GM19239 (cell line): ENCODE measurements at places on chromosomes 11 and 22.

- DNase-seq = no peak
Observed at GRCh38 chr11:119578521-119579191, 150.3 kb downstream of the NECTIN1 start.

- peak; percentile 54 for DNase-seq
Observed at GRCh38 chr11:64226507-64227051, 505 bp downstream of the NUDT22 start.

GRCh38 chr11:11668274-11668673 lies 46.5 kb upstream of the GALNT18 start:
- DNase-seq = no peak

DNA sequence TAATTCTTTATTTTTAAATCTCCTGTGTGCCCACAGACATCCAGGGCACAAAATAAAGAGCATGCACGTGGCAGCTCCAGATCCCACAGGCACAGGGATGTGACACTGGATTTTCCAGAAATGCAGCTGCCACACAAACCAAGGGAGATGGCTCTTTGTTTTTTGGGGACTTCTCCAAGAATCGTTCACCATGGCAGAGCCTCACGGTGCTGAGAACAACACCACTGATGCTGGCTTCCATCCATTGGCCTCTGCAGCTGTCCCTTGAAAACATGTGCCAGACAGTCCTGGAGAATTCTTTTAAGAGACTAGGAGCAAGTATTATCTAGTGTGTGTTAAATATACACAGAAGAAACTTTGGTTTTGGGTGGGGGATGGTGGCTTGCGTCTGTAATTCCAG lies 108.4 kb upstream of the SLC22A12 start:
- no peak for DNase-seq

DNA sequence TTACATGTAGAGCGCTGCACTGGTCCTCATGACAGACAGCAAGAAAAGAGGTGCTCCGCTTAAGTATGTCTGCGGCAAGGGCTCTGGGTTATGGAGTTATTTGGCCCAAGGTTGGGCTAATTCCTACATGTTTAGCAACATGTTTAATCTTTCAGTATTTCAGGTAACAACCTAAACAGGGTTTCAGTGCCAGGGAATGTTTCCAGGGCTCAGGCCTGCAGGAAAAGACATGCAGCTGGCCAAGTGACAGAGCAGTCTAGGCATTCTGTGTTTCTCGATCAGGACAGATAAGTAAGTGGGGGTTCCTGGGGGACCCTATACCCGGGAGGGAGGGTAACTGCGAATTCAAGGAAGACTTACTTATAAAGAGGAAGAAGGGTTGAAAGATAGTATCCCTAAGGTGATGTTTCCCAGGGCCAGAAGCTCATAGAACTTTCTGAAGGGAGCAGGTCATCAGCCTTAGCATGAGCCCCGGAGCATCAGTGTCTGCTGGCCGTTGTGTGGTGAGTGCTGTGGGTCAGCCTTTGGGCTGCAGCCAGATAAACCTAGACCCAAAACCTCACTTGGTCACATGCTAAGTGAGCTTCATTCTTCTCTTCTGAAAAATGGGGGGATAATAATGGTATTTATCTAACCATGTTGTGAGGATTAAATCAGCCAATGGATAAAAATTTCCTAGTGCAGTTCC lies 18.4 kb downstream of the KCNJ5 start:
- no peak for DNase-seq

DNA sequence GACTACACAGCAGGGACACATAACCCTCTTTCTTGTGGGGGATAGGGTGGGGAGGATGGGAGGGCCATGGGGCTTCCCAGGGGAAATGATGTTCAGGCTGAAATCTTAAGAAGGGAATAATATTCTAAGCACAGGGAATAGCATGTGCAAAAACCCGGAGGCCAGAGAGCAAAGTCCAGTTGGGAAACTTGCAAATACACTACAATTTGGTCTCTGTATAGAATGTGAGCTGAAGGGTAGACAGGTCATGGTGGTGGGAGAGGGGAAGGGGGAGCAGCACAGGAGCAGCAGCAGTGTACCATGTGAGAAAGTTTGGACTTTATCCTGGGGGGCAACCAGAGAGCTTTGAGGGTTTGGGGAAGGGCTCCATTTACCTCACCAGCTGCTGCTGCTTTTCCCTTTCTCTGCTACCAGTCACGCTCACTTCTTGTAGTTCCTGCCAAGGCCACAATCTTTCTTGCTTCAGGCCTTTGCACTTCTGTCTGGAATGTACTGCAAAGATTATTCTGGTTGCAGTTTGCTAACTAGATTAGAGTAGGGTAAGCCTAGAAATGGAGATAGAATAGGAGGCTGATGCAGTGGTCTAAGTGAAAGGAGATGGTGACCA lies 43.0 kb downstream of the KREMEN1 start:
- DNase-seq = no peak

- DNase-seq = peak; percentile 74
Observed at GRCh38 chr22:50190182-50190940, 4.6 kb downstream of the TRABD start.

DNA sequence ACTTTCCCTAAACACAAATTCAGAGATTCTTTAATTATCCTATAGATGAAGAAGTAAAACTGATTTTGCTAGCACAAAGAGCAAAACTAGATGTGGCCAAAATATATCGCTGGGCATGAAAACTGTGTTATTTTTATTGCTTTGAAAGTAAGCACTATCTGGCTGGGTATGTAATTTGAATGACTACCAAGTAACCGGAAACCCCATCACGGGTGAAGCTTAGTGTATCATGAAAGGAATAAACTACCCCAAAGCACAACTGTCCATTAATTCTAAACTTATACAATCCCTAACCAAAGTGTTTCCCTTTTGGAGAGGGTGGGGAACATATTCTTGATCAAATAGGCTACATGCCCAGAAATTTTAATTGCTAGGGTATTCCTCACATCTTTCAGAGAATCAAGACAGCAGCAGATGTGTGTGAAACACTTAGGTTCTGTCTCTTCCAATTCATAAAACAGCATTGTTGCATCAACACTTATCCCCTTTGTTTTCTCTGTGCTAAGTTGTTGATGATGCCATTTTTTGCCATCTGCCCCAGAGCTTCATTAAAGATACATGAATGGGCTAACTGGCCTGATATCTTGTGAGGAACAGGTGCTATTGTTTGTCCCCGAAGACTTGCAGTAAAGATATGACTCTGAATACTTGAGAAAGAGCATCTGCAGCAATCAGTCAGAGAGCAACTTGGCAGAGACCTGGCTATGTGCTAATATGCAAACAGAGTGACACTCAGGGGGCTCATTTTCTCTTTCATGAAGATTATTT lies 238.2 kb downstream of the SOX6 start:
- no peak for DNase-seq

DNA sequence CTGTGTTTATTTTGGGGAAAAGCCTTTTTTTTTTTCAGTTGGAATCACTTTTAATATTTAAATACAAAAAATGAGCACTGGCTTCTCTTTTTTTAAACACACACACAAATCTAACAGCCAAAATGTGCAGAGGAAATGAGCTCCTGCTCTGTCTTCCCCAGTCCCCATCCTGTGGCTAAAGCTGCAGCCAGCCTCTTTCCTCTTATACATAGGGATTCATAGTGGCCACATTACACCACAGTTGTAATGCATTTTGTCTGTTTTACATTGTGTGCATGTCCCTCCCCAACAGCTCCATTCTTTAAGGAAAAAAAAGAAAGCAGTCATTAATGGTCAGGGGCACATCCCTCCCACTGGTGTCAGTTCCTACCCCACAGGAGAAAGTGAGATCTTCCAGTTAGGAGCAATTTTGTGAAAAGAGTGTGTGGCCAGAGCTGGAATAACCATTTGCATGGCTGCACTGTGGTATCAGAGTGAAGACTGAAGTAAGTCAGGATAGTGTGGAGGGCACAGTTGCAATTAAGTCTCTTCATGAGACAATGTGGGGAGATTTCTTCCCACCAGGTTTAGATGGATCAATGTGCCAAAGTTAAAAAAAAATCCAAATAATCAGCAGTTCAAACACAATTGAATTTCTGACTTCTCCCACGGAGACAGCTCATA lies 220.6 kb downstream of the TMEM135 start:
- DNase-seq = no peak
